ENCODE measurements at places on chromosomes 3 and 15.

GRCh38 chr3:194446754-194447153 lies 40.0 kb downstream of the ATP13A3 start:
- DNase-seq: no peak

- DNase-seq: no peak
Measured at GRCh38 chr15:97728791-97729190, 231.7 kb upstream of the ARRDC4 start.

DNA sequence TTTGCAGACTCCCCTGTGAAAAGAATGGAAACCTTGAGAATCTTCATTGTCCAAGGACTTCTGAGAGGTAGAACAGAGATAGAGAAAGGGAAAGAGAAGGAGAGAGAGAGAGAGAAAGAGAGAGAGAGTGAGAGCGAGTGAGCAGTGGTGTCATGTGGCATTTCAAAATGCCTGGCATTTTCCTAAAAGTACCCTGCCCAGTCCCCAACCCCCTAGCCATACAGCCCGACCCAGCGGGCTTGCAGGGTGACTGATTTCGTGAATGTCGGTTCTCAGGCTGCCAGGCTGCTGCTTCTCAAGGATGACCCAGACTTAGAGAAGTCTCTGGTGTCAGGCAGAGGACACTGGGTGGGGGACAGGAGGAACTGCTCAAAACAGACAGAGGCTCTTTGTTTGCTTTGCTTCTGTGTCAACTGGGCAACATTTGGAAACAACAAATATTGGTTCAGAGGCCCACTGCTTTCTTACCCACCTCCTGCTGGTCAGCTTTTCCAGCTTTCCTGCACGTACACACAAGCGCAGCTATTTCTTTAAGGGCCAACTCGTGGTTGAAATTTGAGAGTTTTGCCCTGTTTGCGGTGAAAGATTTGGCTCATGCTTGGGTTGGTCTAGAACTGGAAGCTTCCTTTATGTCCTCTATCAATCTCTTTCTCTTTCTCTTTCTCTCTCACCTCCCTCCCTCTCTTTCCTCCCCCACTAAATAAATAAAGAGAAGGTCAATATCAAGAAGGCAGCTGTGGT lies 3.7 kb upstream of the TF start:
- DNase-seq: no peak

DNA sequence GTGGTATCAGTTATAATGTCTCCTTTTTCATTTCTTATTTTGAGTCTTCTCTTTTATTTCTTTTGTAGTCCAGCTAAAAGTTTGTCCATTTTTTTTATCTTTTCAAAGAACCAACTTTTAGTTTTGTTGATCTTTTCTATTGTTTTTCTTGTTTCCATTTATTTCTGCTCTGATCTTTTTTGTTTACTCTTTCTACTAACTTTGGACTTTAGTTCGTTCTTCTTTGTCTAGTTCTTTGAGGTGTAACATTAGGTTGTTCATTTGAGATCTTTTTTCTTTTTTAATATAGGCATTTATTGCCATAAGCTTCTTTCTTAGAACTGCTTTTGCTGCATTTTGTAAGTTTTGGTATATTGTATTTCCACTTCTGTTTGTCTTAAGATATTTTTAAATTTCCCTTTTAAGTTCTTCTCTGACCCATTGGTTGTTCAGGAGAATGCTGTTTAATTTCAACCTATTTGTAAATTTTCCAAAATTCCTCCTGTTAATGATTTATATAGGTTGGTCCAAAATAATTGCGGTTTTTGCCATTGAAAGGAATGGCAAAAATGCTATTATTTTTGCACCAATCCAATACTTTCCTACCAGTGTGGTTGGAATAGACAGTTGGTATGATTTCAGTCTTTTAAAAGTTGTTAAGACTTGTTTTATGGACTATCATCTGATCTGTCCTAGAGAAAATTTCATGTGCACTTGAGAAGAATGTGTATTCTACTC lies 51.2 kb downstream of the KAT2B start:
- no peak for DNase-seq

- no peak for DNase-seq
Measured at GRCh38 chr15:62593681-62594399, 428.8 kb upstream of the C2CD4B start.

DNA sequence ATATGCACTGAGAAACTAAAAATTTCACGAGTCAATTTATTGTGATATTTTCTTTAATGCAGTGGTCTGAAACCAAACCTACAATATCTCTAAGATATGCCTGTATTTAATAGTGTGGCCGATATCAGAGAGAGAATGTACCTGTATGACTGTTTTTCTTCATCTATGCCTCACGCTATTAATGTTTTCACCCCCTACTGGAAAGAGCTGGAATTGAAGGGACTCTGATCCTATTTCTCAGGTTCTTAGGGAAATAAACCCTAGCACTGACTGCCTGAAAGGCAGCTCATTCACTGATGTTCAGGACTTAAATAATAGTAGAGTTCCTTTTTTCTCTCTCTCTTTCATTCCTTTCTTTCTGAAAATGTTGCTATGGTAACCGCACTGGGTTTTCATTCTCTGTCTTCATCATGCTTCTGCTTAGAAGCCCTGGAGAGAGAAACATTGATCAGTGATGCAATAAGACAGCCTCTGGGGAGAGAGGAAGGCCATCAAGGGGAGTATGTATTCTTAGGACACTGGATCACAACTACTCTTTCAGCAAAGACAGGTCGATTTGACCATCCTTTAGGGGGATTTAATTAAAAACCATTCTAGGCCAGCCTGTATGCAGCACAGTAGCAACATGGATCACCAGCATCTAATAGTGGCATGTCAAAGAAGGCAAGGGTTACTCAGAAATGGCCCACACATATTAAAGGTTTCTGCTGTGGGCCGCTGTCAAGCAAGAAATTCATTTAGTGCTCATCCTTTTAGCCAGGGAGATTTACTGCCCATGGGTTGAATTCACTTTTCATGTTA lies 1135.7 kb downstream of the IGSF11 start:
- no peak for DNase-seq

- no peak for DNase-seq
Measured at GRCh38 chr15:40358471-40359353, 693 bp downstream of the DISP2 start.

DNA sequence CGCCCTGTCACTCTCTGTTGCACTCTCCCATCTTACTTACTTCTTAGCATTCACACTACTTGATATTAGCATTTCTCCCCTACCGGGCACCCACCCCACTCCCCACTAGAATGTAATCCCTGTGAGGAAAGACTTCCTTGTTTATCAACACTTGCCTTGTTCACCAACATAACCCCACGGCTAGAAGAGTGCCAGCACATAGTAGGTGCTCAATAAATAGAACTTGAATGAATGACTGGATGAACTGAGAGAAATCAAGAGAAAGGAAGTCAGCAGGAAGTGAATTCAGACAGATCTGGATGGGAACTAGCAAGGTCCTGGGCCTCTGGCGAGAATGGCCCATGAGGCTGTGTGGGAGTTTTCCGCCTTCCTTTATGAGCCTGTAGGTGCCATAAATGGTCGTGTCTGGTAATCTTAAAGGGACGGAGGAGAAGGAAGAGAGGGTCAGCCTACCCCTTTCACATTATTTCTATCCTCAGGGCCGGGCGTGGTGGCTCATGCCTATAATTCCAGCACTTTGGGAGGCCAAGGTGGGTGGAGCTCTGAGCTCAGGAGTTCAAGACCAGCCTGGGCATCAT lies 42.4 kb upstream of the HERC1 start:
- DNase-seq: no peak

DNA sequence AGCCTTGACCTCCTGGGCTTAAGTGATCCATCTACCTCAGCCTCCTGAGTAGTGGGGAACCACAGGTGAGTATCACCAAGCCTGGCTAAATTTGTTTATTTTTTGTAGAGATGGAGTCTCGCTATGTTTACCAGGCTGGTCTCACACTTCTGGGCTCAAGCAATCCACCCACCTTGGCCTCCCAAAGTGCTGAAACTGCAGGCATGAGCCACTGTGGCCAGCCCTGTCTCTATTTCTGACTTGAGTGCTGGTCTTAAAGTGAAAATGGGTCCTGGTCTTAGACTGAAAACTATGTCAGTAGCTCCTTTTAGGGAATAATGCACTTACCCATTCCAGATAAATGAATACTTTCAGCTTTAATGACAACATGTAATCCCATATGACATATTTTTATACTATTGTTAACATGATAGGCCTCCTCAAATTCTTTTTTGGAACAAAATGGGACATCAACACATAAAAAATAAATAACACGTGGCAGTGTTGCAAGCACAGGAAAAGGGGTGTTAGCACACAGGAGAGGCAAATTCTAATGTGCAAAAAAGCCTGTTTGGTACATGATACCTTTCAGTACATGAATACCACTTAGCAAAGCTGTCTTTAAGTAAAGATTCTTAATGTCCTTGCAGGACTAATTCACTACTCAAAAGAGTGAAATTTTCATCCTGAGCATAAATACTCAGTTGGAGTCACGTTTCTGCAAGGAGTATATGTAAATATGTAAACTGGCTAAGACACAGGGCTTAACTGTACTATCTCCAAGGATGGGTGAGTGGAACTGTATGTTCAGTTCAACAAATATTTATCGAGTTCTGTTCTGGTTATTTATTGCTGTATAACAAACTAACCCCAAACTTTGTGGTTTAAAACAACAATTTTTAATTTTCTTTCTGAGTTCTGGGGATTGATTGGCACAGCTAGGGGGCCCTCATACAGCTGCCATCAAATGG lies 194.7 kb downstream of the NR1D2 start:
- no peak for DNase-seq

- no peak for DNase-seq
Measured at GRCh38 chr3:15649341-15649740, 47.8 kb downstream of the BTD start.

DNA sequence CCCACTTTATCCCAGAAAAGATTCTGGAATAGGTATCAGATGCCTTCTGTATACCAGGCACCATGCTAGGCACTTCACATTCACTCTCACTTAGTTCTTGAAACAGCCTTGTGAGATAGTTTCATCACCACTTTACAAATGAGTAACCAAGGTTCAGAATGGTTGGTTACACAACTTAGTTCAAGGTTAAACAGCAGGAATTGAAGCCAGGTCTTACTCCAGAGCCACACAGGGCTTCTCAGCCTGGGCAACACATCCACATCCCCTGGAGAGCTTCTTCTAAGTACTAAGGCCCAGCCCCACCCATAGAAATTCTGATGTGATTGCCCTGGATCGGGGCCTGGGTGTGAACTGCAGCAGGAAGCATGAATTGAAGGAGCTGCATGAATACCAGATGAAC lies 18.6 kb downstream of the WHAMM start:
- no peak for DNase-seq

DNA sequence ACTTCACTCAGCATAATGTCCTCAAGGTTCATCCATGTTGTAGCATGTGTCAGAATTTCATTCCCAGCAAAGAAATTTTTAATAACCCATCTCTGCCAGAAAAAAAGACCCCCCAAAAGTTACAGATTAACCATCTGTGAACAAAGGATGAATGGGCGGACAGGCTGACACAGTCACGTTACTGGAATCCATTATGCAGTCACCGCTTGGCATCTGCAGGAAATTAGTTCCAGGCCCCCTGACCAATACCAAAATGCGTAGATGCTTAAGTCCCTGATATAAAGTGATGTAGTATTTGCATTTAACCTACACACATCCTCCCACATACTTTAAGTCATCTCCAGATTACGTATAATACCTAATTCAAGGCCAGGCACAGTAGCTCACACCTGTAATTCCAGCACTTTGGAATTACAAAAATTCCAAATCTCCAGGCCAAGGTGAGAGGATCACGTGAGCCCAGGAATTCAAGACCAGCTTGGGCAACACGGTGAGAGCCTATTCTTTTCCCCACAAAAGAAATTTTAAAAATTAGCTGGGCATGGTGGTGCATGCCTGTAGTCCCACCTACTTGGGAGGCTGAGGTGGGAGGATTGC lies 1.5 kb upstream of the SLC12A8 start:
- no peak for DNase-seq

GRCh38 chr15:44094781-44095180 lies 100.3 kb downstream of the FRMD5 start:
- DNase-seq: no peak

GRCh38 chr15:78627348-78627747 lies 6.6 kb upstream of the CHRNA3 start:
- no peak for DNase-seq

- DNase-seq: no peak
Measured at GRCh38 chr3:112407888-112408702, 75.1 kb downstream of the CD200 start.
